ENCODE measurements at places on chromosomes 1 and 21.
A peak's percentile ranks its signal among the peaks of the same experiment; 100 is the strongest.

DNA sequence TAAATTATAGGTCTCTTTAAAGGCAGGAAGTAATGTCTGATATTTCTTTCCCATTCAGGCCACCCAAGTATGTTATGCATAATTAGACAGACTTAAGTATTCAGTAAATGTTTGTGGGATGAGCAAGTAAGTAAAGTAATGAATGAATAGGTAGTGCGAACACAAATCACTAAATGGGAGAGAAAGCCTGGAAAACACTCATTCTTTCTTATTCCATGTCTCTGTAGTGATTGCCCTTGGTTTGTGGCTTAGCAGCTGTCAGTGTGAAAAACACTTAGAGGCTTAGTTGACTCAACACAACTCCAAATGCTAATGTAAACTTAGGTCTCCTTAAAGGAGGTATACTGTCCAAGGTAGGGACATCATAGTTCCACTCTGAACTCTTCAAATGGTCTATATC lies 182.5 kb downstream of the ZC3H11B start:
- DNase-seq = peak; percentile 35

GRCh38 chr1:248804771-248805681 lies 20.7 kb downstream of the SH3BP5L start:
- no peak for DNase-seq

- DNase-seq = no peak
Measured at GRCh38 chr21:41090981-41091380, 77.0 kb upstream of the BACE2 start.

- peak; percentile 11 for DNase-seq
Measured at GRCh38 chr1:76066394-76066793, 8.2 kb upstream of the ST6GALNAC3 start.

- DNase-seq = no peak
Measured at GRCh38 chr1:177165069-177165439, 542 bp upstream of the ASTN1 start.

- peak; percentile 70 for DNase-seq
Measured at GRCh38 chr1:18820791-18821641, 38.4 kb downstream of the TAS1R2 start.

DNA sequence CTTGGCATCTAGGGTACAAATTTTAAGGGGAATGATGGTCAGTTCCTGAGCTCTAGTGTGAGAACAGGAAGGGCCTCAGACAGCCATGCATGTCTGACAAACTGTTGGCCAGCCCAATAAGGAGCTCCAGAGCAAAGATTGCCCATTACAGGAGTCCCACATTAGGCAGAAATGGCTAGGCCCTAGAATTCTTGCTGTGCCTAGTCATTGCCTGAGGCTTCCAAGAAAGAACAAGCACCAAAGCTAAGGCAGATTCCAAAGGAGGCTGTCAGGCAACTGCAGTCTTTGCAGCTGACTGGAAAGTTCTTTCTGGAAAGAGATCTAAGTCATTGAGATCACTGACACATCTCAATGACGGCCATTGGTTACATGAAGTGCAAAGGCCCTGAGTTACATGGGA lies 3.9 kb upstream of the STIL start:
- DNase-seq = peak; percentile 98

Data from EH (cell line).